ENCODE measurements at places on chromosomes 1 and 21.

DNA sequence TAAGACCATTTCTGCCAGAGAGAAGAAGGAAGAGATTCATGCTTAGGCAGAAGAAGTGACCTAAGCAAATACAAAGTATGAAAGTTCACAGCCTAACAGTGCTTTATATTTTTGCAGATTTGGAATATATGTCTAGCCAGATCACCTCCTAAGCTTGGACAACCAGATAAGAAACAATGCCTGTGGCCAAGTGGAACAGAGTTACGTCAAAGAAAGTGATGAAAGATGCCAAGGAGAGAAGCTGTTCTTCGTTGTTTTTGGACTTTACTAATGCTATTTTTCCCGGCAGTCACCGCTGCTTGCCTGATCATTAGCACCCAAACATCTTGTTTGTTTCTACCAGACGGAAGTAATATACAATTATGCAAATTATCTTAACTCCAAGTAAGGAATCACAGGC is 489.2 kb upstream of the C1orf87 start:
- DNase-seq: no peak

DNA sequence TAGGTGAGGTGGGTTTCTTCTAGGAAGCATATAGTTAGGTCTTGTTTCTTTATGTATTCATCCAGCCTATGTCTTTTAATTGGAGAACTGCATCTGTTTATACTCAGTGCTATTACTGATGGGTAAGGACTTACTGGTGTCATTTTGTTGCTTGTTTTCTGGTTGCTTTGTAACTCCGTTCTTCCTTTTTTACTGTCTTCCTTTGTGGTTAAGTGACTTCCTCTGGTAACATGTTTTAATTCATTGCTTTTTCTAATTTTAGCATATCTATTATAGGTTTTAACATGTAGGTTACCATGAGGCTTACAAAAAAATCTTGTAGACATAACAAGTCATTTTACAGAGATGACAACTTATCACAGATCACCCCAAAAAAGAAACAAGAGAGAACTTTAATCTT is 160.8 kb downstream of the VAV3 start:
- DNase-seq: no peak

DNA sequence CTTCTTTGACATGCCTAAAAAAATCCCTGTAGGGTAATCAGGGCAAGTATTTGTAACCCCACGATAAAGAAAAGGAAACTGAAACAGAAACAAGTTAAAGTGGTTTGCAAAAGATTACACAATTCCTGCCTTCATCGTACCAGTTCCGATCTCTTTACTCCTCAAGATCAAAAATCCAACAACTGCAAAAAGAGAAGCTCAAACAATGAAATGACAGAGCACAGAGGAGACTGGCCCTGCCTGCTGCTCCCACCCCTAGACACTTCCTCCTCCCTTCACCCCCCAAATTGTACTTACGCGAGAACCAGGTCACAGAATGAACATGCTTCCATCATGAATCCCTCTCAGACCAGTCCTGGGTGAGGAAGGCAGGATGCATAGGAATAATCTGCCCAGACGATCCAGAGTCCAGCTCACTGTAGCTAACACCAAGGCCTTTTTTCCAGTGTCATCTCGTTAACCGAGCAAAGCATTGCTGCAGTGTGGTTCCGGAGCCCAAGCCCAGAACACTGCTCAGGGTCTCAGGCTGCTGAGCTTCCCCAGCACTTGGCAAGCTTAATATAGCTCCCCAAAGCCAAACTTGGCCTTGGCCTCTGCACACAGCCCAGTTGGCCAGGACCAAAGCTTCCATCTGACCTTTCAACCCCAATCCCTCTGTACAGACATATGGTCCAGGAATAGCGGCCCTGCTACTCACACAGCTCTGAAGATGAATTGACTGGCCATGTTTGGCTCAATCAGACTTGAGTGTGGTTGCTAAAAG is 20.3 kb downstream of the RXRG start:
- DNase-seq: no peak

- DNase-seq: no peak
Observed at GRCh38 chr1:198788561-198789064, 149.8 kb downstream of the PTPRC start.

DNA sequence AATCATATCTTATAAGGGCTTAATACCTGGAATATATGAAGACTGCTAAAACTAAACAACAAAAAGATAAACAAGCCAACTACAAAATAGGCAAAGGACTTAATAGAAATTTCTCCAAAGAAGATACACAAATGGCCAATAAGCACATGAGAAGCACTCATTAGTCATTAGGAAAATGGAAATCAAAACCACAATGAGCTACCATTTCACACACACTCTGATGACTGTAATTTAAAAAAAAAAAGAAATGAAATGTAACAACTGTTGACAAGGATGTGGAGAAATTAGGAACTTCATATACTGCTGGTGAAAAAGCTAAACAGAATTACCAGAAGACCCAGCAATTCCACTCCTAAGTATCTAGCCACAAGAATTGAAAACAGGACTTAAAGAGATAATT is 374.2 kb upstream of the ZP4 start:
- DNase-seq: no peak

- DNase-seq: no peak
Observed at GRCh38 chr1:37822906-37823815, 15.2 kb upstream of the YRDC start.

GRCh38 chr1:245378311-245378722 is 223.5 kb downstream of the KIF26B start:
- no peak for DNase-seq

GRCh38 chr1:184036517-184036949 is 995 bp downstream of the COLGALT2 start:
- DNase-seq: no peak

DNA sequence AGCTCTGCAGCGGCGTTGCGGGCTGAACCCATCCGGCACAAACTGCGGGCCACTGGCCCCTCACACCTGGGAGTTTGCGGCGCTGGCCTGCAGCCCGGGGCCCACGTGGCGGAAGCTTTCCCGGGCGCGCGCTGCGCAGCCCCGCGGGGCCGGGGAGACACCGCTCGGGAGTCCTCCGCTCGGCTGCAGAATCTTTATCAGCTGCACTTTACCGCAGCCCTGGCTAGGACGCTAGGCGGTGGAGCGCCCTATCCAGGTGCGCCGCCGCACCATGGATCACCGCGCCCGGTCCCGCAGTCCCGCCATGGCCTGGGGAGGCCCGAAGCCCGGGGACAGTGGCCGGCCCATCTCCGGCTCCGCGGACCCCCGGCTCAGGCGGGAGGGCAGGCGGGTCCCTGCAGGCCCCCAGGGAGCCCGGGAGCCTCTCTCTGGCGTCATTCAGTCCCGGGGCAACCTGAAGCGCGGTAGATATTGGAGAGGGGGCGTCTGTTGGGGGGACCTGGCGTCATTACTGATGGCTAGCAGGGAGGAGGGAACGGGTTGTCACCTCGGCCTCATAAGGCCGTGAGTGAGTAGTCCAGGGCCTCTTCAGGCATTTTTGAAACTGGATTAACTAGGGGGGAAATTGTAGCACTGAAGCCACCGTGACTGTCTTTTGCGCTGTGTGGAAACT is 5.7 kb upstream of the OLIG2 start:
- no peak for DNase-seq

GRCh38 chr1:12595757-12596006 is 22.3 kb downstream of the DHRS3 start:
- no peak for DNase-seq

DNA sequence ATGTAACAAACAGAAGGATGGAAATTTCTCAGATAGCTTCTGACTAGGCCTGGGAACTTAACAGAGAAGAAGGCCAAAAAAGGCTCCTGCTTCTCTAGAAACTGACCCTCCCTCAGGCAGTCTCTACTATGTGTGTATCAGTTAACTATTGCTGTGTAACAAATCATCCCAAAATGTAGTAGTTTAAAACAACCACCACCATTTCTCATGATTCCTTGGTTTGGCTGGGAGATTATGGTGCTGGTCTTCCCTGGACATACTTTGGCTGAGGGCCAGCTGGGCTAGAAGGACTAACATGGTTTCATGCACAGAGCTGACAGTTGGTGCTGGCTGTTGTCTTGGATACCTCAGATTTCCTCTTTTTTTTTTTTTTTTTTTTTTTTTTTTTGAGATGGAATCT is 26.2 kb upstream of the CNN3 start:
- DNase-seq: no peak

DNA sequence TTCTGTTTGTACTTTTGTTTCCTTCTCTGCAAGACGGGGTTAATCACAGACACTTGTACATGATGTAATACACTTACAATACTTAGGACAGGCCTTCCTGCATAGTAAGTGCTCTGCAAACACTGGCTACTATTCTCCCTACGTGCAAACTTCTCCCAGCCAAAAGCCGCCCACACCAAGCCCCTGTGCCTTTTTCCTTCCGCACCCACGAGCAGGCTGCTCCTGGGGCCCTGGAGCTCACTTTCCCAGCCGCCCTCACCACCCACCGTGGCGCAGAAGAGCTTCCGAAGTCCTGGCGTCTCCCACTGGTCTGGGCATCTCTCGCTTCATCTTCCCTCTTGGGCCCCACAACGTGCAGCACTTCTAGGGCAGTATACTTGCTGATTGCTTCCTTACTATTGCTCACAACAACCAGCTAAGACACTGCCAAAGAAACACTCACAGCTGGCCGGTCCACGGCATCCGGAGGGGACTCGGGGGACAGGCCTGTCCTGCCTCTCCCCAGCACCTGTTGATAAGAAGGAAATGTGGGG is 22.5 kb upstream of the GPR157 start:
- DNase-seq: no peak

Data from stimulated activated CD4-positive, alpha-beta T cell treated with anti-CD3 and anti-CD28 coated beads, Interleukin-2, amount 100 ng/mL, for 4 hours (primary cell).